ENCODE measurements at places on chromosomes 3 and 15.

- DNase-seq: no peak
Observed at GRCh38 chr15:41932511-41933289, 38.8 kb upstream of the SPTBN5 start.

GRCh38 chr15:64037116-64037515, 9.2 kb downstream of the DAPK2 start:
- DNase-seq: no peak

- no peak for DNase-seq
Observed at GRCh38 chr15:90030376-90030775, 29.3 kb downstream of the ZNF710 start.

DNA sequence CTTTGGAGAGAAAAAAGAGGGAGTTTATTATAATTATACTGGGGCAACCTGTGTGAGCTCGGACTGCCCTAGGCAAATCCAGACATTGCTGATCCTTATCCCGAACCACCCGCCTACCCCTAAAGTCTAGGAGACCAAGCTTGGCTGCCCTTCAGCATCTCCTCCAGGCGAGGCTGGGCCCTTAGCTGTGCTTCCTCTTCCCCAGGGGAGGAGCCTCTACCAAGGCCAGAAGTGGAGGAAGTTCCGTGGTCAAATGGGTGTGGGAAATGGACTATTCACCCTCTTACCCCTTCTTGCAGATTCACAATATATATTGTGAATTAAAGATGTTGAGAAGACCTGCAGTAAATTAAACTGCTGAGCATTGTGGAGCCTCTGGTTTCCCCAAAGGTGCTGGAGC, 158.3 kb upstream of the HES1 start:
- DNase-seq: no peak

DNA sequence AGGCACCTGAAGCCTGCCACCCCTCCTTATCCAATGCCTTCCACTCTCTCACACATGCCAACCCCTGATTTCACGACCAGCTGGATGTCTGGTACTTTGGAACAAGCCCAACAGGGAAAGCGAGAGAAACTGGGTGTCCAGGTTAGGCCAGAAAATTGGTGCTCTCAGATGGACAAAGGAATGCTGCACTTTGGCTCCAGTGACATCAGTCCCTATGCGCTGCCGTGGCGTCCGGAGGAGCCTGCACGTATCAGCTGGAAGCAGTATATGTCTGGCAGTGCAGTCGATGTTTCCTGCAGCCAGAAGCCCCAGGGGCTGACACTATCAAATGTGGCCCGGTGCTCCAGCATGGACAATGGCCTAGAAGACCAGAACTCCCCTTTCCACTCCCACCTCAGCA, 45.2 kb downstream of the CDAN1 start:
- no peak for DNase-seq

GRCh38 chr15:92963794-92964193, 63.7 kb downstream of the CHD2 start:
- DNase-seq: no peak

- no peak for DNase-seq
Observed at GRCh38 chr15:62277816-62278394, 112.8 kb upstream of the C2CD4B start.

GRCh38 chr15:92811148-92811913, 88.8 kb upstream of the CHD2 start:
- DNase-seq: no peak

GRCh38 chr3:60948488-60948887, 302.8 kb downstream of the FHIT start:
- no peak for DNase-seq

GRCh38 chr3:101865751-101866509, 16.6 kb downstream of the NFKBIZ start:
- DNase-seq: no peak

- DNase-seq: no peak
Observed at GRCh38 chr3:114622001-114622400, 328.2 kb downstream of the TIGIT start.

- DNase-seq: no peak
Observed at GRCh38 chr3:30620402-30621360, 14.3 kb downstream of the TGFBR2 start.

- DNase-seq: no peak
Observed at GRCh38 chr3:69441732-69442131, 55.8 kb upstream of the FRMD4B start.

- no peak for DNase-seq
Observed at GRCh38 chr3:74693696-74694393, 79.4 kb upstream of the CNTN3 start.

DNA sequence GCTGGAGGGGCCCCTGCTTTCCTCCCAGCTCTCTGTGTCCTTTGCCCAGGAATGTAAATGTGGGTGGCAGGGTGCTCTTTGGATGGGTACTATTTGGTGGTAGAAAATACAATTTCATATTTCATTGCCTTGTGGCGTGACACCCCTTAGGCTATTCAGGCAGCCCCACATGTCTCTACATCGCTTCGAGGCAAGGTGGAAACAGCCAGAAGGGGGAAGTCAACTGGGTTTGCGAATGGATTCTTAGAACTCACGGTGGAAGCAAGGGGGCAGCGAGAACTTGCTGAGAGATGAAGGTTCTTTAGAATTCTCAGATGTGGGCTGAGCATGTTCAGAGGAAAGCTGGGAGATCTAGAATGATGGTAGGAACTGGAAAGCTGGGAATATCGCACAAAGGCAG, 25.3 kb downstream of the PLA2G4D start:
- DNase-seq: no peak

GRCh38 chr3:54120657-54121413, 1.5 kb upstream of the CACNA2D3 start:
- DNase-seq: no peak

- DNase-seq: no peak
Observed at GRCh38 chr3:50160561-50160983, 5.4 kb downstream of the SEMA3F start.

- no peak for DNase-seq
Observed at GRCh38 chr3:177525987-177526712, 328.9 kb upstream of the TBL1XR1 start.

GRCh38 chr3:143167969-143168854, 48.6 kb downstream of the CHST2 start:
- DNase-seq: no peak

- DNase-seq: no peak
Observed at GRCh38 chr3:67376416-67376815, 278.0 kb downstream of the SUCLG2 start.

GRCh38 chr3:139286241-139286640, 57.6 kb upstream of the MRPS22 start:
- no peak for DNase-seq

GRCh38 chr3:134722969-134723368, 72.1 kb upstream of the EPHB1 start:
- no peak for DNase-seq

- no peak for DNase-seq
Observed at GRCh38 chr3:36196058-36196457, 184.2 kb upstream of the STAC start.

- DNase-seq: no peak
Observed at GRCh38 chr15:63264688-63265293, 12.6 kb upstream of the APH1B start.

- DNase-seq: no peak
Observed at GRCh38 chr3:148833223-148833622, 5.6 kb downstream of the CPB1 start.

GRCh38 chr3:126680667-126681055, 23.4 kb upstream of the CHCHD6 start:
- DNase-seq: no peak

GRCh38 chr15:89114990-89115389, 26.7 kb downstream of the ABHD2 start:
- DNase-seq: no peak

DNA sequence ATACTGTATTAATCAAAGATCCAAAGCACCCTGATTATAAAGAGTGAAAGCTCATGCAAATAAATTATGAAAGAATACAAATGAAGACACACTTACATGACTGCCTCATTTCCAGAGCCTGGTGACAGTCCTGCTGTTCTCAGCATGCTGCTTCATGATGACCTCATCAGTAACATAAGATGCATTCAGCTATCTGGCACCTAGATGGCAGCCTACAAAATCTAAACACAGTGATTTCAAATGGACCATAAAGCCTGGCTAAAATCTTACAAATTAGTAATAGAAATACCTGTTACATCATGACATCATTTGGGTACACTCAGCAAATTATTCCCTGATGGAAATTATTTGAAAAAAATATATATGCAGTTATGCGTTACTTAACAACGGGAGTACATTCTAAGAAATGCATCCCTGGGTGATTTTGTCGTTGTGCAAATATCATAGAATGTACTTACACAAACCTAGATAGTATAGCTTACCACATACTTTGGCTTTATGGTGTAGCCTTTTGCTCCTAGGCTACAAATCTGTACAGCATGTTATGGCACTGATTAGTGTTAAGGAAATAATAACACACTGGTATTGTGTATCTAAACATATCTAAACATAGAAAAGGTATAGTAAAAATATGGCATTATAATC, 207.2 kb downstream of the EPHA3 start:
- DNase-seq: no peak

- no peak for DNase-seq
Observed at GRCh38 chr3:175940881-175941280, 1081.7 kb downstream of the NAALADL2 start.

DNA sequence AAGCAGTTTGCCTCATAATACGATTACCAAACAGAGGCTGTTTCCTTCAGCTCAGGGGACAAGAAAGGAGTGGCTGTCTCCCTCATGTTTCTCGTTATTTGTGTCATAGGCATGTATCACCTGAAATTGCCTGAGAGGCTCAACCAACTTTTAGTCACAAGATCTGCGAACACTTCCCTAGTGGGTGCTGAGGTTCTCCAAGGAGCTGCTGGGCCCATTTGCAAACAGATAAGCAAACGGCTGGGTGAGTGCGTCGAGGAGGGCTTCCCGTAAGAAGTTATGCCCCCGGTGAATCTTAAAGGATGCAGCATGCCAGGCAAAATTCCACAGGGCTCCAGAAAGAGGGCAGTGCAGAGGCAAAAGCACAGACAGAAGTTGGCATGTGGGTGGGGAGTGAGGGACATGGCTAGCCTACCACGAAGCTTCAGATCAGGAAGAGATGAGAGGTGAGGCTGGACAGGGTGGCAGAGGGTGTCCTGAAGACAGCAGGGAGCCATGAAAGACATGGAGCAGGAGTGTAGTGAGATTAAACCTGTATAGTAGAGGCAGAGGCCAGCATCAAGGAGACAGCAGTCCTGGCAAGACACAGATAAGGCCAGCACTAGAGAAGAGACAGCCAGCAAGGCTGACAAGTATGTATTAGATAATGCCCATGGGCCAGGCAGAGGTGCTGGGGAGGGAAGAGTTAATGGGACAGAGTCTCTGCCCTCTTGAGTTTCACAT, 4.0 kb upstream of the GP9 start:
- DNase-seq: no peak

DNA sequence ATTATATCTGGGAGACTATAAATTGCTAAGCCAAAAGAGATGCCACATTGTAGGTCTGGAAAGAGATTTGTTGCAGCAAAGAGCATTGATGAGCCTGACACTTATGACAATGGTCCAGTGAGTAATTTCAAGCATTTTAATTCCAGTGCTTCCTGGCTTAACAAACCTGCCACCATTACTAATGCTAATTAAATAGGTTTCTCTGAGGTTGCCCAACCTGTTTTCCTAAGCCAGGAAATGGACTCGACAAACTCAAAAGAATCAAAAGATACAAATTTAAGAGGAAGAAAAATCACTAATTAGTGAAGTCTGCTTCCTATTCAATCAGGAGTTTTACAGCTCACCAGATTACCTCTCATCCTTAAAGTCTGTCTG, 36.7 kb upstream of the CTDSPL start:
- DNase-seq: no peak

DNA sequence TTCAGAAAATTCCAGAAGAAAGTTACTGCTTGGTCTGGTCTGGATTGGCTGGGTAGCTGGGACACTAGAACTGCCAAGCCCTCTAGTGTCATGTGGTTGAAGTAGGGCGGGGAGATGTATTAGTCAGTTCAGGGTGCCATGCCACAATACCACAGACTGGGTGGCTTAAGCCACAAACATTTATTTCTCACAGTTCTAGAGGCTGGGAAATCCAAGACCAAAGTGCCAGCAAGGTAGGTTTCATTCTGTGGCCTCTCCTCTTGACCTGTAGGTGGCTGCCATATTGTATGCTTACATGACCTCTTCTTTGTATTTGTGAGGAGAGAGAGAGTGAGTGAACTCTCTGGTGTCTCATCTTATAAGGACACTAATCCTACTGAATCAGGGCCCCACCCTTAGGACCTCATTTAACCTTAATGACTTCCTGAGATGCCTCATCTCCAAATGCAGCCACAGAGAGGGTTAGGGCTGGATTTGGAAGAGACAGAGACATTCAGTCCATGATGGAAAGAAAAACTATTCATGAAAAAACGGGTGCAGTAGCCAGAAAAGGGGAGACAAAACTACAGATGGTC, 18.1 kb upstream of the ZSCAN2 start:
- DNase-seq: no peak

GRCh38 chr3:78754066-78754743, 1013.6 kb downstream of the ROBO1 start:
- no peak for DNase-seq

GRCh38 chr3:26108846-26109489, 319.1 kb downstream of the OXSM start:
- no peak for DNase-seq

DNA sequence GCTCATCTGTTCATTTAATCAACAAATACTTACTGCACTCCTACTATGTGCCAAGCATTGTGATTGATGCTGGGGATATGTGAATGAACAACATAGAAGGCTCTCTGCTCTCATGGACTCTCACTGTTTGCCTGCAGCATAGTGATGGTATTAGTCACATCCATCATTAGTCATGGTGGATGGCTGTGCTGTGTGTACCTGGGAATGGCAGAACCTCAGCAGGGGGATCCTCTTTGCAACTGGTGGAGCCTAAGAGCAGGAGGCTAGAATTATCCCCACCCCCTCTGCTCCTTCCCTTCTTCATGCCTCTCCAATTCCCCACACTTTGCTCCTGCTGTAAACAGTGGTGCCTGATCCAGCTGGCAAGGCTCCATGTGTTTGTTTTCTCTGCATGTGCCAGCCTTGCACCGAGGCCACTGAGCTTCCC, 20.5 kb downstream of the BOC start:
- no peak for DNase-seq

DNA sequence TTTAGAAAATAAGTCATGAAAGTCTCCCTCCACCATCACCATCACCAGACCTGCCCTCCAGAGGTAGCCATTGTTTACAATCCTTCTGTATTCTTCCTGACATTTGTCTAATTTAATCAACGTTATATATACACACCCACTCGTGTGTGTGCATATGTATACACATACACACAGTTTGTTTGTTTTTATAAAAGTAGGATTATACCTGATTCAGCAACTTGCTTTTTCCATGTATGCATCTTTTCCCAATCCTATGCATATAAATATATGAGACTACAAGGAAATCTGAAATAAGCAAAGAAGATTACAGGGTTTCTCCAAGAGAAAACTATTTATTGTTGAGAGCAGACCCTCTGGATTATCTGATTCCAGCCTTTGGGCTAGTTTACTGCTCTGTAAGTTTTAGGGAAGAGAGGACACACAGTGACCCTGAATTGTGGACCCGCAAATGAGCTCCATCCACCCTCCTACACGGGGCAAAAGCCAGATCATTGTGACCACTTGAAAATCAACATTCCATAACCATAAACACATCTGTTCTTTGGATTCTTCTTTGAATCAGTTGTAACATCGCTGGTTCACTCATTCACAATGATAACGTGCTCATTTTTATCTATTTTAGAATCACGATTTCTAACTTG, 104.3 kb downstream of the CPN2 start:
- DNase-seq: no peak

GRCh38 chr15:70385052-70385451, 287.3 kb upstream of the TLE3 start:
- no peak for DNase-seq
